ENCODE measurements at places on chromosomes 11 and 22.

GRCh38 chr11:112965656-112966055, 4.4 kb downstream of the NCAM1 start:
- no peak for DNase-seq

GRCh38 chr11:19664886-19665548, 47.6 kb upstream of the NAV2 start:
- DNase-seq, result no peak

- no peak for DNase-seq
Measured at GRCh38 chr22:32079130-32080089, 36.3 kb downstream of the SLC5A1 start.

- DNase-seq, result no peak
Measured at GRCh38 chr11:112106070-112106469, 19.4 kb downstream of the SDHD start.

DNA sequence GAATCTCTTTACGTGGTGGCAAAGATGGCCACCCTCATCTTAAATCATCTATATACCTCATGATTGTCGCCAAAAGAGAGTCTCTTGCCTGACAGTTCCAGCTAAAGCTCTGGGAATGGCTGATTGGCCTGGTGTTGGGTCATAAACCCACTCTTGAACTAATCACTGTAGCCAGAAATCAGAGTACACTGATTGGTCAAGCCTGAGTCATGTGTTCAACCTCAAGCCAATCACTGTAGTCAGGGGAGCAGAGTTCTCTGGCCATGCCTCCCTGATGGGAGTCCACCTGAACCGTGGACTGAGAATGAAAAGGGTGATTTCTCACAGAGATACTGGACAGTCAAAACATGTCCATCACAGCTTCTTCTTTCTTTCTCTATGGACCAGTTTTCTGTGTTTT, 45.8 kb downstream of the RCN1 start:
- no peak for DNase-seq
